ENCODE measurements at places on chromosomes 7 and 10. TPM values are rescaled to one million over a fixed set of nuclear protein-coding genes. Genes with fewer than 3 reads are reported as not detected.
A peak's percentile ranks its signal among the peaks of the same experiment; 100 is the strongest.

Gene BMPER
- 2.7 TPM for total RNA-seq

Gene NKX2-3
- total RNA-seq: not detected

Gene C7orf57
- not detected for total RNA-seq

Gene ASB10
- total RNA-seq: 21.7 TPM

Gene MYH16
- total RNA-seq: not detected

Gene AUTS2
- total RNA-seq: 21.0 TPM

Gene GNAT3
- total RNA-seq: not detected

Gene HOXA7
- total RNA-seq: 4.7 TPM

Gene PON3
- total RNA-seq: 0.44 TPM

Gene CPA2
- total RNA-seq: not detected

- DNase-seq: no peak
Measured at GRCh38 chr7:128082431-128082830, 51.2 kb upstream of the LRRC4 start.

- no peak for DNase-seq
Measured at GRCh38 chr7:27966219-27966780, 214.3 kb downstream of the JAZF1 start.

GRCh38 chr7:142813226-142813625 is 41.6 kb upstream of the EPHB6 start:
- DNase-seq: no peak

DNA sequence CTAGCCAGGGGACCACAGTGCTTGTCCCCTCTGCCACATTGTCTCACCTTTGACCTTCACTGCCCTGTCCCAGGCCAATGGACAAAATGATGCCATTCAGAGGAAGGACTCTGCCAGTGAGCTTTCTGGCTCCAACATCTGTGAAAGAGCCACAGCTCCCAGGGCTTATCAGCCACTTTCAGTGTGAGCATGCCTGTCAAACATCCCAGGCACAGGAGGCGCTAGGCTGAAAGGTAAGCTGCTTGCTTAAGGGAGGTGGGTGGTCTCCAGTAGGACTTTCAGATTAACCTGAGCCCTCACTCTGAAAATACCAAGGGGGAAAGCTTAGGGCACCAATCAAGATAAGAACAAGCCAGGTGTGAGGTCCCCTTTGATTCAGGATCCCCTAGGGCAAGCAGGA is 59.8 kb upstream of the GDF10 start:
- no peak for DNase-seq

DNA sequence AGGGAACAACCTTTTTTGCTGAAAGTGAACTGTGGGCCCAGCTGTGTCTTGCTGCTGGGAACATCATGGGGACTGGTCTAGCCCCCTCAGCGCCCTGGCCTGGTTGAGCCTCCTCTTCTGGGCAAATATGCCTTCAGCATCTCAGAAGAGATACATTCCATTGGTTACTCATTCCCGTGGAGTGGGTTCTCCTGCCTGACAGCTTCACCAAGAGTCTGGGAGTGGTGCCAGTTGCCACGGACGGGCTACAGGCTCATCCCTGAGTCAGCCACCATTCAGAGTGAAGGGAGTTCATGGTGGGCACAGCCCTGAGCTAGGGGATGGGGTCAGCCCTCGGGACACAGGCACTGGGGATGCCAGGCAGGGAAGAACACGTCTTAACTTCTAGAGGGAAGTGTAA is 81.9 kb downstream of the RAMP3 start:
- no peak for DNase-seq

GRCh38 chr7:70695795-70696083 is 436.2 kb upstream of the GALNT17 start:
- no peak for DNase-seq

DNA sequence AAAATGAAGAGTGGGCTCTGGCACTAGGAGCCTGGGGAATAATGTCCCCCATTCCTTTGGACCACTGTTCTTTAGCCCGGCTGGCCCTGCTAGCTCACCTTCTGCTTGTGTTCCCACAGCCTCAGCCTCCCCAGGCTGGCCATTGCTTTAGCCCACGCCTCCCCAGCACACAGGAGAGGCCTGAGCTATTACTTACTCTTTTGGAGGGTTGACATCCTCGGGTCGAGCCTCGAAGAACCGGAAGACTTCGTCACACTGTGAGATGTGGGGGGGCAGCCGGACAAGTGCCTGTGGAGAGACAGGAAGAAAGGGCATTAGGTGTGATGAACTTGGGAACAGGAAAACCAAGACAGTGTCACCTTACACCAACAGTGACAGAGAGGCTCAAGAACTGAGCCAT is 131.3 kb downstream of the SH3PXD2A start:
- DNase-seq: no peak

DNA sequence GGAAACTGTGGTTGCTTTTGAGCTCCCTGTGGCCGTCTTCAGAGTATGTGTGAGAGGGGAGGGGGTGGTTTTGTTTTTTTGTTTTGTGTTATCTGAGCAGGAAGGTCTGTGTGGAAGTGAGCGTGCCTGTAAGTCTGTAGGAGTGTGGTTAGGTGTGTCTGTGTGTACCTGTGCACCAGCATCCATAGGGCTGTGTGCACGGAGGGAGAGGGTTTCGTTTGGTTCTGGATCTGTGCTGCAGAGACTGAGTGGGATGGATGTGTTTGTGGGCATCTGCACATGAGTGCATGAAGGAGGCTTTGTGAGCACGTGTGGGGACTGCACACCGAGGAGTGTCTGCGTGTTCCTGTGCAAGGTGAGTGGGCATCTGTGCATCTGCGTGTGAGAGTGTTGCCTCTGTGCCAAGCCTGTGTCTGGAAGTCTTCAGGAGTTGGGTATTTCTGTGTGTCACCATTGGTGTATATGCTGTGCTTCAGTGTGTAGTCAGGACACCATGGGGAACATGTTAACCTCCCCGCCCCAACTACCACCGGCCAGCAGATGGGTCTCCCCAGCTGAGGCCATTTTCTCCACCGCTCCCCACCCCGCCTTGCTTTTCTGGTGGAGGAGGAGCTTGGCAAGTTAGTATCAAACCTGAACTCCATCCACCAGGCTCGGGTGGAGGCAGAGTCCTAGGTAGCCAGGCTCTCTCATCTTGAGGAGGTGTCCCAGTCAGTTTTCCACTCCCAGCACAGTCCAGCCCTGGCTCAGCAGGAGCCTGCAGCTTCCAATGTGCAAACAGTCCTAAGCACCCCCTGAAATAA is 7.1 kb upstream of the TLX1 start:
- no peak for DNase-seq

DNA sequence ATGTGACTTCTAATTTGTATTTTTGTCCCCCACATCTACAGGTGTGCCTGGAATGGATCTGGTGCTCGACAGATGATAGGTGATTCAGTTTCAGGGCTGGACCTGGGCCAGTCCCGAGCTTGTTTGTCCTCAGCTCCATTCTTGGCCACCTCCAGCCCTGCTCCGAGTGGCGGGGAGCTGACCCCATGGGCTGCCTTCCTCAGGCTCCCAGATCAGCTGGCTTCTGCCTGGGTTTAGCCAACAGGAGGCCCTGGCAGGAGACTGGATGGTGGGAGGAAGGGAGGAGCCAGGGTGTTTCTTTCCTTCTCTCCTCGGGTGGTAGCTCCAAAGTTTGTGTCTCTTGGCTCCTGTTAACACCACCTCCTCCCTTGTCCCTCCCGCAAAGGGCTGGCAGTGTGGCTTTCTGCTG is 75.2 kb downstream of the CDH23 start:
- DNase-seq: no peak

DNA sequence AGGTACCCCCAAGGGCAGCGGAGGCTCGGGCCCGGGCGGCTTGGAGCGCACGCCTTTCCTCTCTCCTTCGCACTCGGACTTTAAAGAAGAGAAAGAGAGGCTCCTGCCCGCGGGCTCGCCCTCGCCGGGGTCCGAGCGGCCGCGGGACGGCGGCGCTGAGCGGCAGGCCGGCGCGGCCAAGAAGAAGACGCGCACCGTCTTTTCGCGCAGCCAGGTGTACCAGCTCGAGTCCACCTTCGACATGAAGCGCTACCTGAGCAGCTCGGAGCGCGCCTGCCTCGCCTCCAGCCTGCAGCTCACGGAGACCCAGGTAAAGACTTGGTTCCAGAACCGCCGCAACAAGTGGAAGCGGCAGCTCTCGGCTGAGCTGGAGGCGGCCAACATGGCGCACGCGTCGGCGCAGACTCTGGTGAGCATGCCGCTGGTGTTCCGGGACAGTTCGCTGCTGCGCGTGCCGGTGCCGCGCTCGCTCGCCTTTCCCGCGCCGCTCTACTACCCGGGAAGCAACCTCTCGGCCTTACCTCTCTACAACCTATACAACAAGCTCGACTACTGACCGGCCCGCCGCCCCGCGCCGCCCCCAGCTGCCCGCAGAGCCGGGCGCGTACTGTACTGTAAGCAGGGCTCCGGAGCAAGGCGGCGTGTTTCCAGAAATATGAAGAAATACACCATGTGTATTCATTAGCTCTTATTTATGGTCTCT is 1.8 kb downstream of the HMX2 start:
- DNase-seq: peak; percentile 55

GRCh38 chr7:70857793-70858545 is 274.0 kb upstream of the GALNT17 start:
- no peak for DNase-seq

DNA sequence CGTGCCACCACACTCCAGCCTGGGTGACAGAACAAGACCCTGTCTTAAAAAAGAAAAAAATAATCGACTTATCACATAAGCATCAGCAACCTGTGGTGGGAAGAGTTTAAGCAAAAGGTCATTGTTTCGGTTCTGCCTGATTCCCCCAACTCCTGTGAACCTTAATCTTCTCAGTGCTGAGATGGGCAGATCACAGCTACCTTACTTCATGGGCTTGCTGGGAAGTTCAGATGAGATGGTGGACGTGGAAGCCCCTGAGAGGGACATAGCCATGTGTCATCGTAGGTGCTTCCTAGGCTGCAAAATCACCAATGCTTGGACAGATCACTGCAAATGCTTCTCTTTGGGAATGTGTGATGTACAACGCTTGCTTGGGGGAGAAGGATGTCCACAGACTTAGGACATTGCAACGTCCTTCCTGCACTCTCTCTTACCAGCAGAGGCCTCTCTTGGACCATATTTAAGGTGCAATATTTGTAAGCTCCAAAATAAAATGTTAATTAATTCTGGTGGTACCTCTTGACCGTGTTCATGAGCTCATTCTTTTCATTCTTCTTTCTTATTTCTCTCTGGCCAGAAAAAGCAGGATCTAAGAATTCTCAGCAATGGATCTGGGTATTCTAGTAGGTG is 8.6 kb downstream of the GJD4 start:
- DNase-seq: no peak

- DNase-seq: peak; percentile 87
Measured at GRCh38 chr7:100465702-100466311, 1.7 kb upstream of the SPACDR start.

DNA sequence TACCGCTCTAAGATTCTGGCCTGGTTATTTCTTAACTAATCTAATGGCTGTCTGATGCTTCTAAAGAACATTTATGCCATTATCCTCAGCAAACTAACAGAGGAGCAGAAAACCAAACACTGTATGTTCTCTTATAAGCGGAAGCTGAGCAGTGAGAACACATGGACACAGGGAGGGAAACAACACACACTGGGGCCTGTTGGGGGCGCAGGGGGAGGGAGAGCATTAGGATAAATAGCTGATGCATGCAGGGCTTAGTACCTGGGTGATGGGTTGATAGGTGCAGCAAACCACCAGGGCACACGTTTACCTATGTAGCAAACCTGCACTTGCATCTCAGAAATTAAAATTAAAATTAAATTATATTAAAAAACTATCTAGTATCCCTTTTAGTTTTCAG is 853.5 kb downstream of the GATA3 start:
- DNase-seq: no peak

DNA sequence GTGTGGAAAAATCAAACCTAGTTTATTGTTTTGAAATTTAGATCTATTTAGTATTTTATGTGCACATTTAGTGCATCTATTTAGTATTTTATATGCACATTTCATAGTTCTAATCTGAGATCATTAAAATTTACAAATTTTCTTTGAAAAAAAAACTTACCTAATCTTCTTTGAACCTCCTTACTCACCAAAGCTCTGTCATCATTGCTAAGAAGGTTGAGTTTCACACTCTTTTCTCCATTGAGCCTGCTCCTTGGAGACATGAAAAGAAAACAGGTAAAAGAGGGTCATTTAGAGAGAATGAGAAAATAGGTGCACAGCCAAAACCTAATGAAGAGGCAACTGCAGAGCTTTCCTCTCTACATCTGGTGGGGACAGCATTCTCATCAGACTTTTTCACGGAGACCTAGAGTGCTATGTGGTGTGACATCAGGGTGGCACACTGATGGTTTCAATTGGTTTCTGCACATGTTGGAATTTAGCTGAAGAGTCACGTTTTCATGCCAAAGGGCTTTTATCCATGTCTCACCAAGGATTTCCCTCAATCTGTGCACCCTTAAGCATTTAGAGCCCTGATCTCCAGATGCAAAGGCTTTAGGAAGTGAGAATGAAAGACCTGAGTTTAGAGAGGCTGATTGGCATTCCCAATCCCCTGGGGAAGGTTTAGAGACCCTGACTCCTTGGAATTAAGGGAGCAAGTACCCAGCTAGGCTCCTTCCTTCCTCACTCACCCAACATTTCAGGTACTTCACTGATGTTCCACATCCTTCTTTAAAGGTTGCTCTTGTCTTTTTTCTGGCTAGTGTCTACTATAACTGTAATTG is 89.2 kb upstream of the CAPZA2 start:
- DNase-seq: no peak

GRCh38 chr10:8767591-8767990 is 713.1 kb downstream of the GATA3 start:
- DNase-seq: no peak

- peak; percentile 34 for DNase-seq
Measured at GRCh38 chr7:81484261-81484660, 285.6 kb downstream of the HGF start.

- no peak for DNase-seq
Measured at GRCh38 chr7:80298201-80298600, 163.6 kb downstream of the GNAI1 start.

- DNase-seq: no peak
Measured at GRCh38 chr7:7321681-7322080, 139.3 kb downstream of the C1GALT1 start.

- DNase-seq: no peak
Measured at GRCh38 chr10:62658516-62658915, 146.0 kb upstream of the ADO start.

DNA sequence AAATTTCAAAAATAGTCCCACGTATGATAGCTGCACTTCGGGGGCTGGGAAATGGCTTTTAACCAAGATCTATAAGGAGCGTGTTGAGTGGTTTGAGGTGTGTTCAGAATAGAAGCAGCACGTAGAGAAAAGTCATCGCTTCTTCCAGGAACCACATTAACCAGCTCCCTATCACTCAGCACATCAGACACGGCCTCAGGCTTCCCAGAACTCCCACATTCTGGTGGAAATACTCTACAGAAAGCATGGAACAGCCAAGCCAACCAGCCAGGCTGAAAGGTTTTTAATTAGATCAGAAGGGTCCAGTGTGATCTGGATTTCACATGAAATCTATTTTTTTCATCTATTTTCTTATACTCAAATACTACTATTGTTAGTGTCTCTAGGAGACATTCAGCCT is 231.5 kb upstream of the NRP1 start:
- DNase-seq: no peak

- DNase-seq: no peak
Measured at GRCh38 chr10:108582387-108582786, 1340.9 kb downstream of the XPNPEP1 start.

GRCh38 chr7:87934699-87935383 is 790 bp downstream of the ADAM22 start:
- DNase-seq: peak; percentile 44

- no peak for DNase-seq
Measured at GRCh38 chr7:26001662-26002244, 150.2 kb upstream of the NFE2L3 start.
